Kasumi-1 (cell line): ENCODE measurements at places on chromosomes 5 and 9.
A peak's percentile ranks its signal among the peaks of the same experiment; 100 is the strongest.

- peak; percentile 92 for DNase-seq
Observed at GRCh38 chr5:30436691-30437090, 756.8 kb upstream of the CDH6 start.

- no peak for DNase-seq
Observed at GRCh38 chr9:134879664-134880483, 736 bp upstream of the FCN2 start.

GRCh38 chr5:143059976-143060765 is 290.0 kb downstream of the ARHGAP26 start:
- no peak for DNase-seq

GRCh38 chr5:122915717-122916461 is 70.5 kb downstream of the SNX24 start:
- no peak for DNase-seq

DNA sequence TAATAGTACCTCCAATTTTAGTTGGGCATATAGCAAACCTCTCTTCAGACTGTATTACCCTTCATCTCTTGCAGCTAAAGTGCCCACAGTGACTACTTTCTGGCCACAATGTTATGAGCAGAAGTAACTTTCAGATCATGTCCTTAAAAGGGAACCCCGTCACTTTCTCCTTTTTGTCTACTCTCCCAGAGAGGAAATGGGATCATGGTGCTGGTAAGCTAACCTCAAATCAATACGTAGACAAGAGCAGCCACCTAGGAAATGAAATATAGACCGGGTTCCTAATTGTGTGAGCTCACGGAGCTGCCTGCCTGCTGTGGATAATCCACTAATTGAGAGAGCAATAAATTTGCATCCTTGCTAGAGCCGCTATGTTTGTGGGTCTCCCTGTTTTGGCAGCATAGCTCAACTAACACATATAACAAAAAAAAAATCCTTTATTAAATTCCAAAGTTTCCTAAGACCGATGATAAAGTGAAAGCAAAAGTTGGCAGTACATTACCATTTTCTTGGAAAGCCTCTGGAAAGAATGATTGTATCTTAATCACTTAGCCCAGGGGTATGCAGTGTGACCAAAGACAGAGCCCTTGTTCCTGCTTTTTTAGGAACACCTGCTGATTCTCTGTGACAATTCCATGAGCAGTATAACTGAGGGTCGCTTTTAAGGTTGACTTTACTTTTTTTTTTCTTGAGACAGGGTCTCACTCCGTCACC is 5.6 kb upstream of the IL7R start:
- DNase-seq: no peak

DNA sequence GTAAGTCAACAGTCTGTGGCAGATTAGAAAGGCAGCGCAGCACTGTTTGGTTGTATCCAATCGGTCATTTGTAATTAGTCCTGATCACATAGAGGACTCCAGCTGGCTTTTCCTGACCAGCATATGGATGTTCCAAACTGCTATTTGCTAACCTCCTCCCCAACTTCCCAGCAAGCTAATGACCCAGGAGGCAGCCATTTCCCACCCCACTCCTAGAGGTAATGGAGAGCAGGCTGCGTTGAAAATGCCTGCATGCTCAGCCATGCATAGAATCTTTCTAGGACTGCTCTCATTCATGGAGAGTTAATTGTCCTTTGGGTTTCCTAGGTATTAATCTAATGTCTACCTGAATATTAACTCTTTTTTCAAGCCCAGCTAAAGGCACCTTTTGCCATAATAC is 850.6 kb upstream of the WWC1 start:
- no peak for DNase-seq

GRCh38 chr5:35151146-35151920 is 79.0 kb downstream of the PRLR start:
- DNase-seq: no peak

- no peak for DNase-seq
Observed at GRCh38 chr5:33891788-33892619, at the start of gene ADAMTS12. TSS of gene ADAMTS12 (minus strand) at chr5:33891990. CDS start at chr5:33891856, 134 bp downstream.

- peak; percentile 53 for DNase-seq
Observed at GRCh38 chr9:113677057-113677456, 199.1 kb upstream of the ZNF618 start.

DNA sequence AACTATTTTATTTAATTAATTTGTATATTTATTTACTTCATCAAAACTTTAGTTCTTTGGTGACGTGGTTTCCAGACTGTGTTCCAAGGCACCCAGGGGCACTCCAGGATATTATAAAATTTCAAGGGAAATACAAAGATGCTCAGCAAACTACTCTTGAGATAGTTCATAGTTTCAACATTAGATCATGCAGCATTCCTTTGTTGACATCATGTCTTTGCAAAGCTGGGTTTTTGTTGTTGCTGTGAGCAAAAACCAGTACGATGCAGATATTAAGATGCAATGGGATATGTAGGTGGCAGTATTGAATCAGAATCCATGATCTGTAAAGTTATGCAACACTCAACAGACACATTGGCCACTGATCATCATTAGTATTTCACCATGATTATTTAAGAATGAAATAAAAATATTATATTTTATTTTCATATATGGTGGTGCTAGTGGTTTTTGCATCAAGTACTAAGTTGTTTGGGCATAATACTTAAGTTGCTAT is 219.7 kb downstream of the ADCY2 start:
- no peak for DNase-seq
